NCI-H1048 (cell line): ENCODE measurements at places on chromosomes 11 and 22.

DNA sequence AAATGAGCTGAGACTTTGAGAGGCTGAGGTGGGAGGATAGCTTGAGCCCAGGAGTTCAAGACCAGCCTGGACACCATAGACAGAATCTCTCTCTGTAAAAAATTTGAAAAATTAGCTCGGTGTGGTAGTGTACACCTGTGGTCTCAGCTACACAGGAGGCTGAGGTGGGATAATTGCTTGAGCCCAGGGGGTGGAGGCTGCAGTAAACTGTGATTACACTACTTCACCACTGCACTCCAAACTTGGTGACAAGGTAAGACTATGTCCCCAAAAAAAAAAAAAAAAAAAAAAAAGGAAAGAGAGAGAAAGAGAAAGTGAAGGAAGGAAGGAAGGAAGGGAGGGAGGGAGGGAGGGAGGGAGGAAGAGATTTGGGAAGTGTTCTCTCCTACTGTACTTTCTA is 25.3 kb downstream of the RRP8 start:
- no peak for DNase-seq

DNA sequence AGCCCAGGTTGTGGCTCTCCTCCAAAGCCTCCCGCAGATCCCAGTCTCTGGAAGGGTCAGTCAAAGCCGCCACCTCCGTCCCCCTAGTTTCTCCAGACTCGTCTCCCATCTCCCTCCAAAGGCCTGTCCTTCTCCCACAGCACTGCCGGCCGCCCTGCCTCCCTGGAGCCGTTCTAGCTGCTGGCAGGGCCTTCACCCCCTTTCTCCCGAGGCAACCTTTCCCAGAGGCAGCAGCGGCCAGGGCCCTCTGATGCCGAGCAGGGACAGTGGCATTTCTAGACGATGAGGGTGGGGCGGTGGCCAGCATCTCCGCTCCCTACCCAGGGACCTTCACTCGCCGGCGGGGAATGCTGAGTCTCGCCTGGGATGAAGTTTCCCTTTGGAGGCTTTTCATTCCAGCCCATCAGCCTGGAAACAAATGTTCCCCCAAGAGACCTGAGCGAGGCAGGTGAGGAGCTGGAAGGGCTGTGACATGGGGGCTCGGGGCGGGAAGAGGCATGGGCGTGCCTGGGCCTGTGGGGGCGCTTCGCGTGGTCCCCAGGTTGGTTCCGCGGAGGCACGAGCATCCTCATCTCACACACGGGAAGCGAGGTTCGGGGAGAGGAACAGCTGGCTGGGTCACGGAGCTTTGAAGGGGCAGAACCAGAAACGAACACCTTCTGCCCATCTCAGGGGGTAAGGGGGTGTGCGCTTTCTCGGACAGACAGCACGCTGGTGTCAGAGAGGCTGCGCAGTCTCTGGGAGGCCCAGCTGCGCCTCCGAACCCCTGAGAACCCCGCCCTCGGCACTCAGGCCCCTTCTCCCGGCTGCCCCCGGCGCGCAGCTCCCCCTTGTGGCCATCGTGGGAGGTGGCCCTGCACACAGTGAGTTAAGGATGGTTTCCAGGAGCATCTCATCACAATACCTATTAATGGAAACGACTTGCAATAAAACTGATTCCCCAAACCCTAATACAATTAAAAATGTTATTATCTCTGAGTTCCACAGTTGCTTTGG is 18.1 kb upstream of the KLHL35 start:
- no peak for DNase-seq

DNA sequence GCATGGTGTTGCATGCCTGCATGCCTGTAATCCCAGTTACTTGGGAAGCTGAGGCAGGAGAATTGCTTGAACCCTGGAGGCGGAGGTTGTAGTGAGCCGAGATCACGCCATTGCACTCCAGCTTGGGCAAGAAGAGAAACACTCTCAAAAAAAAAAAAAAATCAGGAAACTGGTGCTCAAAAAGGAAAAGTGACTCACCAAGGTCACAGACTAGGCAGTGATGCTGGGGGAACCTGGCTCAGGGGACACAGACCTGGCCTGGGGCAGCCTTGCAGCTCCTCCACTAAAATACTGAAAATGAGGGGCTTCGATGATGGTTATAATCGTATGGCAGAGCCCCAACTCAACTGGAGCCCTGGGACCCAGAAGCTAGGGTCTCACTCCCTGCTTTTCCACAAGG is 8.1 kb upstream of the SLC35E4 start:
- DNase-seq = no peak

GRCh38 chr22:24926428-24926725 is 20.1 kb downstream of the LHFPL7 start:
- DNase-seq = no peak

DNA sequence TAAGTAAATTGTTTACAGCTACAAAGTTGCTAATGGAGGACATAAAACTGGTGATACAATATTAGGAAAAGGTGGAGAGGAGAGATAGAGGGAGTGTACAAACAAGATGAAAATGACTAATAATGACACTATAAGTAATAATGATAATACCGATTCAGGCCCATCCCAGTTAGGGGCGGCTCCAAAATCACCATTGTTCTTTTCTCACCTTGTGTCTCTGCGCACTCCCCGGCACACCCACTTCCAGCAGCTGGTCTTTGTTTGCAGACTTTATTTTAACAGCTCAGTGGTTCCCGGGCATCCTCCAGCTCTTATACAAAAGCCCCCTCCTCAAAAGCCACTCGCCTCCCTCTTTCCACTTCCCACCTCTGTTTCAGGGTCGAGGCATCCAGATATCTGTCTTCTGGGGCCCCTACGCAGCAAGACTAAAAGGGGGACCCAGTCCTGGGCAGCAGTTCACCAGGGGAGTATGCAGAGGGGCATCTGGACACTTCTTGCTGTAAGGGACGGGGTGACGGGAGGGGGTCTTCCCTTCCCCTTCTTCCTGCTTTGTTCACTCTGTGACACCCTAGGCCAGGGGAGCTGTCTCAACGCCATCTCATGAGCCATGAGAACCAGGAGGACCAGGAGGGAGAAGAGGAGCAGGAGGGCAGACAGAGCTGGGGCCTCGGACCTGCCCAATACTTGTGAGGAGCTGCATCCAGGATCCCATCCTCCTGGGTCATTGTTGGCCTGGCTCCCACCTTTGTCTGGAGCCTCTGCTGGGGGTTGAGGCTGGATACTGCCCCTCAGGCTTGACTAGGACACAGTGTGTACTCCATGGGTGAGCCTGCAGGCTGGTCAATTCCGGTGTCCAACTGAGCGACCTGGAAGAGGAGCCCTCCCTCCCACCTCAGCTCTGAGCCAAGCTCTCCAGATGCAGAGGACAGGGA is 2.7 kb downstream of the APOL2 start:
- no peak for DNase-seq

DNA sequence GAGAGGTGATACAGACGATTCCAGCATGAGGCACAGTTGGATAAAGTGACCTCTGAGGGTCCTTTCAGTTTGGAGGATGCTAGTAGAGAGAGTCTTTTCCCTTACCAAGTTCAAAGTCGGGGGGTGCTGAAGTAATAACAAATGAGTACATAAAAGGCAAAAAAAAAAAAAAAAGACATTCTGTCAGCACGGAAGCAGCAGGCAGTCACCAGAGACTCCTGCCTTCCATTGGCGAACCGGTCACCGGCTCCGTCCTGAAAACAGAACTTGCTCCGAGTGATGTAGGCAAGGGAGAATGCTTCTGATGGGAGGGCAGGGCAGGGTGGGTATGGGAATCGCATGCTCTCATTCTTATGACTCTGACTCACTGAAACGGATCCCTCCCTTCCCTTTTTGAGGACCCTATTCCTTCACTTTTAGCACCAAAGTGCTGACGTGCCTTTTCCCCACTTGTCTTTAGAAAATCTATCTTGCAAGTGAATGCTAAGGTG is 65.9 kb downstream of the PRR5L start:
- no peak for DNase-seq

- no peak for DNase-seq
These were observed 1.0 kb downstream of the SUN2 start for GRCh38 chr22:38754751-38755154.

DNA sequence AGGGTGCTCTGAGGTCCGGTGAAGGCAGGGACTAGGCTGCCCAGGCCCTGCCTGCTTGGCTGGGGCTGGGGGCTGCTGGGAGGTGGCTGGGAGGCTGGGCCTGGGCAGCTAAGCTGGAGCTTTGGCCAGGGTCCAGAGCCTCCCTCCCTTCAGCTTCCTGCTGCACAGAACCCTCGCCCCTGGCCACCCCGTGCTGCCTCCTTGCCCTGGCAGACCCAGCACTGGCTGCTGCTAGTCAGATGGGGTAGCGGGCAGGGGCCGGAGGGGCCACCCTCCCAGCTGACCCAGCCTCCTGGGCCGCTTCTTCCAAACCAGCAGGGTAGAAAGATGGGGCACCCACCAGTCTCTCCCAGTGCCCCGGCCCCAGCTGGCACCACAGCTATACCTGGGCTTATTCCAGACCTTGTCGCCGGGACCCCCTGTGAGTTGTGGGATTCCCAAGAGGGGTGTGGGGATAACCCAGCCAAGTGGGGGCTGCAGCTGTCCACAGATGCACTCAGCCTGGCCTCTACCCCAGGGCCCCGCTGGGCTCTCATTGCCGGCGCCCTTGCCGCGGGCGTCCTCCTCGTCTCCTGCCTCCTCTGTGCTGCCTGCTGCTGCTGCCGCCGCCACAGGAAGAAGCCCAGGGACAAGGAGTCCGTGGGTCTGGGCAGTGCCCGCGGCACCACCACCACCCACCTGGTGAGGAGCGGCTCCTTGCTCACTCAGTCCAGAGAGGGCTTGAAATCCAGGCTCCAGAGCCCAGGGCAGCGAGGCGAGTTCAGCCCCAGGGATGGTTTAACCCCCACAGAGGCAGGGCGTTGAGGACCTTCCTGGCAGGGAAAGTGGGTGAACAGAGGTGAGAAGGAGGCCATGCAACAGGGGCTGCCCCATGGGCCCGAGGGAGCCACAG is at the start of gene SYT8:
Gene SYT8 (plus strand): TSS at position 212 of the 892 bp plus-strand sequence. CDS start 116 bp downstream, at position 328.
- no peak for DNase-seq
